ENCODE measurements at places on chromosomes 1 and 21.

- no peak for DNase-seq
Observed at GRCh38 chr1:222792744-222793143, 22.1 kb upstream of the DISP1 start.

- no peak for DNase-seq
Observed at GRCh38 chr1:66292944-66293343, 241.0 kb upstream of the SGIP1 start.

GRCh38 chr1:72869441-72869840 is 587.1 kb upstream of the NEGR1 start:
- no peak for DNase-seq

GRCh38 chr21:41924368-41924754 is 29.5 kb downstream of the C2CD2 start:
- DNase-seq = no peak

GRCh38 chr1:157894613-157895165 is 53.1 kb upstream of the CD5L start:
- no peak for DNase-seq

DNA sequence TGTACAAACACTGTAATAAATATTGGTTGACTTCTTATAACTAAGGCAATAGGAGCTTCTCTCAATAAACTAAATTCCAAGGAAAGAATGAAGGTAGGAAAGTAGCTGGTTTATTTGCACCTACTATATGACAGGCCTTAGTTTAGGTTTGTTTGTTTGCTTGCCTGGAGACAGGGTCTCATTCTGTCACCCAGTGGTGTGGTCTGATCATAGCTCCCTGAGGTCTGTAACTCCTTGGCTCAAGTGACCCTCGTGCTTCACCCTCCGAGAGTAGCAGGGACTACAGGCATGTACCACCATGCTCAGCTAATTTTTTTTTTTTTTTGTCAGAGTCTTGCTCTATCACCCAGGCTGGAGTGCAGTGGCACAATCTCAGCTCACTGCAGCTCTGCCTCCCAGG is 1.9 kb upstream of the EDARADD start:
- DNase-seq = no peak

- DNase-seq = no peak
Observed at GRCh38 chr1:162368451-162368850, 8.2 kb downstream of the SPATA46 start.

- no peak for DNase-seq
Observed at GRCh38 chr1:15314328-15315281, 67.6 kb downstream of the FHAD1 start.

- no peak for DNase-seq
Observed at GRCh38 chr1:219179293-219179692, 5.6 kb downstream of the LYPLAL1 start.

GRCh38 chr1:119594376-119594775 is 53.7 kb downstream of the ZNF697 start:
- no peak for DNase-seq

- no peak for DNase-seq
Observed at GRCh38 chr1:229203030-229203751, 67.7 kb upstream of the RAB4A start.

- DNase-seq = no peak
Observed at GRCh38 chr1:245092638-245092976, 62.2 kb upstream of the KIF26B start.

GRCh38 chr1:185632659-185633423 is 101.3 kb upstream of the HMCN1 start:
- no peak for DNase-seq

DNA sequence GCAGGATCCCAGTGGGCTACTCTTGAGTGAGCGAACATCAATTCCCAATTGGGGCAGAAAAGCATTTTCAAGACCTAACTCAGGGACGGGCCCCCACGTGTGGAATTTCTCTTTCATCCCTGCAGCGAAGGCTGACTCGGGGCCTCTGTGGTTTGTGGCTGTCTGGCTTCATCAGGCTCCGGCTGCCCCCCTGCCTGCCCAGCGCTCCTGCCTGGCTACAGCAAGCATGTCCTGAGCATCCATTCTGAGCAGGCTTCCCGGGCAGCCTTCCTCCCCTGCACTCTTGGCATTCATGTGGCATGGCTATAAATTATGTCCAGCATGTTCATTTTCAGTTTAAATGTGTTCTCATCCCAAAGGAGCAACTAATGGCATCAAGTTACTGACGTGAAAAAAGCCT is 588.1 kb downstream of the KIF26B start:
- DNase-seq = no peak

GRCh38 chr1:116962987-116963639 is 38.4 kb upstream of the CD101 start:
- no peak for DNase-seq

GRCh38 chr1:229293528-229294204 is 22.8 kb downstream of the RAB4A start:
- DNase-seq = no peak

GRCh38 chr1:210736713-210737112 is 397.2 kb downstream of the KCNH1 start:
- no peak for DNase-seq

GRCh38 chr1:101291562-101292380 is 55.0 kb downstream of the S1PR1 start:
- no peak for DNase-seq

- no peak for DNase-seq
Observed at GRCh38 chr1:200938955-200939354, 44.3 kb downstream of the INAVA start.
